Tongue (tissue), 3 donors: ENCODE measurements at places on chromosomes 7 and 10. TPM values are rescaled to one million over a fixed set of nuclear protein-coding genes. Genes with fewer than 3 reads are reported as not detected.

GPRIN2 gene
- total RNA-seq: 1.3 TPM

INHBA gene
- 5.5 TPM for total RNA-seq

TMEM273 gene
- 8.7 TPM for total RNA-seq

NKX2-3 gene
- 6.2 TPM for total RNA-seq

NPFFR1 gene
- total RNA-seq: not detected

OGA gene
- total RNA-seq: 191 TPM

ADARB2 gene
- total RNA-seq: 0.10 TPM

ZYX gene
- total RNA-seq: 33.7 TPM

AOC1 gene
- not detected for total RNA-seq

ACHE gene
- 112 TPM for total RNA-seq

LRGUK gene
- 1.6 TPM for total RNA-seq

OR9A2 gene
- total RNA-seq: 0.41 TPM

AMPH gene
- total RNA-seq: 10.7 TPM

DNA sequence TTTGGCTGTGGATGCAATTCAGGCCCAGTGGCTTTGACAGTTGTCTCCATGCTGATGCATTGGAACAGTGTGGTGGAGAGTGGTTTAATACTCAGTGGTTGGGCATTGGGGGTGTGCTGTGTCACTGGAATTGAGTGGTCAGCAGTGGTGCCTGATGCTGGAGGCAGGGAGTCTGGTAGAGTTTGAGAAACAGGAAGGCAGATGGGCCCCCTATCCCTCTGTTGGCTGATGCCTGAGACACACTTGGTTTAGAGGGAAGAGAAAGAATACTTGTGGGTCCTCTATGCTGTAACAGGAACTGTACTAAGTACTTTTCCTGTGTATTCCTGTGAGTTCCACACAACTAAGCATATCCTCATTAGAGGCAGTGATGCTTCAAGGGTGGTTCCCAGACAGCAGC is 55.4 kb downstream of the EEPD1 start:
- peak; percentile 23 for DNase-seq

DNA sequence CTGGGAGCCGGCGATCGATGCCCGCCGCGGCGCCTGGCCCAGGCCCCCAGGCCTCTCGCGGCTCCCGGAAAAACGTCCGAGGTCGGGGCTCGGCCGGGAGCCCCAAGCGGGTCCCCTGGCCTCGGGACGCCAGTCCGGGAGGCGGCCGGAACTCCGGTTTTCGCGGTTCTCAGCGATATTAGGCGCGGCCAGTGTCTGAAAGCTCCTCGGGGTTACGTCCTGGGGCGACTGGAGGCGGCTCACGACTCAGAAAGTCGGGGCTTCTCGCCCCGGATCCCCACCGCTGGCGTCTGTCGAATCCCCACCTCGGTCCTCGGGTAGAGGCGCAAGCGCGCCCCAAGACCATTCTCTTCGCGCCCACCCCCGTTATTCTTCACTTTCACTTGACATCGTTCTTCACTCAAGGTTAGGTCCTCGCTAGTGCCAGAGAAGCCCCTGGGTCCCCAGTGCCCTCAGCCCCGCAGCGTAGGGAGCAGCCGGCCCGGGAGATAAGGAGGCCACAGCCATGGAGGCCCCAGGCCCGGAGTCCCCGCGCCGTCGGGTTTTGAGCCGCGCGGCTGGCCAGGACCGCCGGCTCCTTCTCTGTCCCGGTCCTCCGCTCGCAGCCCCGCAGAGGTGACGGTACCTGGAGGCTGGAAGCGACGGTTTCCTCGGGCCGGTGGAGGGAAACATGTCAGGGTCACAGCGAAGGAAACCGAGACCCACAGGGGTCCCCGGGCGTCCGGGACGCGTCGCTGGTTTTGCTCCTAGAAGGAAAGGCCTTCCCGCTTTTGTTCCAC is 35.2 kb upstream of the EBLN1 start:
- peak; percentile 55 for DNase-seq

GRCh38 chr7:84152995-84153394 is 41.6 kb downstream of the SEMA3A start:
- no peak for DNase-seq

GRCh38 chr7:140249036-140249806 is 72.4 kb upstream of the KDM7A start:
- DNase-seq: no peak

GRCh38 chr10:14926722-14927416 is 27.0 kb downstream of the DCLRE1C start:
- no peak for DNase-seq

DNA sequence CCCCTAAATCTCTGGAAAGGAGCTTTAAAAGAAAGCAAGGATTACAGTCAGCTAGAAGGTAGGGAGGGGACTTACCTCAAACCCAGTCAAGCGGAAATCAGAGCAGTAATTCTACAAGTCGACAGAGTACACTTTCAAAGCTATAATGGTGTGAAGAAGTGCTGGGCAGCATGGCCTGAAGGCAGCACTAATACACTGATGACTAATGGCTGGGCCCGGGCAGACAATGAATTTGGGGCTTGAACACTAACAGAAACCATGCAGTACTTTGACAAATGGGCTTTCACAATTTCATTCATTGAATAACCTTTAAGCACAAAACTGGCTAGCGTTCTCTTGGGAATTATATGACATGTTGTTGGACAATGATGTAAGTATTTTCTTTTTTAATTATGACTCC is 4.7 kb downstream of the GLI3 start:
- peak; percentile 40 for DNase-seq

DNA sequence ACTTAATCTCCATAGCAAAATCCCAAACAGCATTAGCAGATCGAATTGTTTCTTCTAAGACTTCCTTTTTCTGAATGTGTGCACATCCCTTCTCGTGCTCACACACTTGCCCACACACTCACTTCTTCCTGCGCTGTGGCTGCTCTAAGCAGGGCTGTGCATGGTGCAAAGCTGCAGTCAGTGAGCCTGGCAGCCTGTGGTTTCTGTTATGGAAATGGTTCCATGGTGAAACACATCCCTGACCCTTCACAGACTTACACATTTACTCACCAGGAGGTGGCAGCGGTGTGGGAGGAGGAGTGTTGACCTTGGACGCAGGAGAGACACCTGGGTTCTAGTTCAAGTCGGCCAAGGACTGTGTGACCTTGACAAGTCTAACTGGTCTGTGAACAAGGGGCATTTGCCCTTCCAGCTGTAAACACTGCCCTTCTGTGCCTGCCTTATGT is 24.9 kb downstream of the MTURN start:
- DNase-seq: no peak

DNA sequence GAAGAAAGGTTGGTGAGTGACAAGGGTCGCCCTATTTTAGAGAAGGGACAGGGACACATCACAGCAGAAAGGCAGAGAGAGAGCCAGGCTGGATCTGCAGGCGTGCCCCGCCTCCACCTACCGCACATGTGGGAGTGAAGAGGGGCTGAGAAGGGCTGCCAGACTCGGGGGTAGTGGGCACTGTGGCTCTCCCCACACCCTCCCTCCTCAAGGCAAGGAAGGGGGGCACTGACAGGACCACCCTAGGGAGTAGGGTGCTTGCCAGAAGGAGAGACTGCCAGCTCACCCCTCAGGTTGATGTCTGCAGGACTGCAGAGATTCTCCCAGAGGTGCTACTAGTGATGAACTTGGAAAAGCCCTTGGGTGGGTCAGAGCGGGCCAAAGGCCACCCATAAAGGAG is 62.8 kb upstream of the ZRANB1 start:
- DNase-seq: no peak

DNA sequence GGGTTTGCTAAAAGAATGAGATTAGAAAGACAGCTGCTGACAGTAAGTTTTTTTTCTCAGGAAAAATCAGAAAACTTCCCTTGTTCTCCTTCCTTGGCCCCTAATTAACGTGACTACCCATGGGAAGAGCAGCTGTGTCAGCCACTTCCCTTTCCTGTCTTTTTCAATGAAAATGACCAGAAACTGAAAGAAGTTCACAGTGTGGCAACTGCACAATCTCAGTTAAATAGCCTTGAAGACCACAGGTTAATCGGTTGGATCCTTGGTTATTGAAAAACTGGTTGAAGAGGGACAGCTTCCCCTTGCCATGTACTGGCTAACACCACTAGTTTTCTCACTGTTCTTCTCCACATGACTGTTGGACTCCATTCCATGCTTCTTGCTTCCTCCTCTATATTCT is 148.8 kb upstream of the AGR3 start:
- DNase-seq: no peak

GRCh38 chr10:23379686-23380085 is 35.1 kb upstream of the C10orf67 start:
- no peak for DNase-seq

DNA sequence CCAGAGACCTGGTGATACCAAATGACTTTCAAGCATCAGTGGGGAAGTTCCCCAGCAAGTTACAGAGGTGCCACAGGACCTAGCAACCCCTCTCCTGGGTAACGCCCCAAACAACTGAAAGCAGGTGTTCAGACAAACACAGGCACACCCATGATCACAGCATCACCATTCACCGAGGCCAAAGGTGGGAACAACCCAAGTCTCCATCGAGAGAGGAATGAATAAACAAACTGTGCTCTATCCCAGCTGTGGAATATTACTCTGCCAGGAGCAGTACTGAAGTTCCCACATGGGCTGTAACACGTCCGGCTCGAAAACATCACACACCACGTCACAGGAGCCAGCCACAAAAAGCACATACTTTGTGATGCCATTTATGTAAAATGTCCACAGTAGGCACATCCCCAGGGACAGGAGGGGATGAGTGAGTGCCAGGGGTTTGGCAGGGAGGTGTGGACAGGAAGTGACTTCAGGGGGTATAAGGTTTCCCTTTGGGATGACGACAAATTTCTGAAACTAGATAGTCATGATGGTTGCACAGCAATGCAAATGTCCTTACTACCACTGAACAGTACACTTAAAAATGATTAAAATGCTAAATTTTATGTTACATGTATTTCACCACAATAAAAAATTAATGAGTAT is 222.8 kb downstream of the TNS3 start:
- DNase-seq: no peak

- no peak for DNase-seq
These were observed 5.1 kb downstream of the PNLIPRP2 start for GRCh38 chr10:116625845-116626244.

DNA sequence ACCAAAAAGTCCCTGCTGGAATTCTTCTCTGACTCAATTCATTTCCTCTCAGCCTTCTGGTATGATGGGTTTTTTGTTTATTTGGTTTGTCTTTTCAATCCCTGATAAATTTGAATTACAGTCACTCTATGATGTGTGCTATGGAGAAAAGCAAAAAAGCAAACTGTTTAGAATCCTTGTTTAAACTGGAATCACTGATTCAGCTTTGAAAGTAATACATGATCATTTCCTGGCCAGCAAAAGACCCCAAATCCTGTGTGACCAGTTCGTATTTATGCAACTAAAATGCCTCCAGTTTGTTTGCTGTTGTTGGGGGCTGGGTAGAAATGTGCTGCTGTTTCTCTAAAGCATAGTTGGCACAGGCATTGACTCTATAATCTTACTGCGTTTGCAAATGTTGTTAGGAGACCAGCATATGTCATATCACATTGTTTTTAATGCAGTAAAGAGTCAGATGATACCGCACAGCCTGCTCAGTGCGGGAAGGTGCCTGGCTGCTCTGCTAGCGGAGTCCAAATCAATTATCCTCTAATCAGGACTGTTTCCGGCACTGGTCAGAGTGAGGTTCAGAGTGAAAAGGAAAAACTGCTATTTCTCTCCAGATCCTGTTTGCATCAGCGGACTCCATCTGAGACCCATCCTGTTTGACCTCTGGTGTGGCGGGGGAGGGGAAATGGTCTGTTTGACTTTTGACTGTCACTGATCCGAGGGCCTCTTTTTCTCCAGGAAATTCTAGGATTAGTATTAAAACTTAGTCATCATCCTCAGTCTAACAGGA is 40.6 kb upstream of the ADD3 start:
- peak; percentile 73 for DNase-seq

GRCh38 chr7:14999331-14999730 is 96.8 kb upstream of the DGKB start:
- DNase-seq: no peak

- DNase-seq: no peak
These were observed 2.9 kb upstream of the RABGEF1 start for GRCh38 chr7:66737667-66738066.

GRCh38 chr10:124152139-124153022 is 59.0 kb upstream of the CHST15 start:
- peak; percentile 49 for DNase-seq

DNA sequence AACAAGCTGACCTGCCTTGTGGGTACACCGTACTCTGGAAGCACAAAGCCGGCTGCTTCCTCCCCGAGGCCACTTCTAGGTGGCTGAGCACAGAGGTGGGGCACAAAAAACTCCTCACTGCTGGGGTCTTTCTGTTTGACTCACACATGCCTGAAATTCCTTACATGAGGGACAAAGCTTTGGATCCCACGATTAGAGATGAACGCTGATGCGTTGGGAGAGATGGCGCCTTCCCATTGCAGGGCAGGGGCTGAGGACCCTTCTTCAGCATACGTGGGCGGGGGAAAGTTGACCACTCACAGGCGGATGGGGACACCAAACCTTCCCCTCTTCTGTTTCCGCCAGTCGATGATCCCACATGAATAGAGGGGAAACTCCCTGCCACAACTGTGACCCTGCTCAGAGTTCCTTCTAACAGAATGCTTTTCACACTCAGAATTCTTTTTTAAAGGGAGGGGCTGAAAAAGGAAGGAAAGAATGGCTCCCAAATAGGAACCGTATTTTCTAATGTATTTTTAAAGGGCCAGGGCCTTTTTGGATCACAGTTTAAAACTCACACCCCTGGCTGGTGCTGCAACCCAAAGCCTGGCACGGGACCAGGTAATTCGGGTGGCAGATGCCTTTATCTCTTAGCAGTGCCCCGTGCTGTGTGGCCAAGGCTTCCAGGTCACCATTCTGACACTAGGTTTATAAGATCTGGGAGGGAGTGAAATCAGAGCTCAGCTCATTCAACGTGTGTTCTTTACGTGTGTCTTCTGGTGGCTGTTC is 134.0 kb downstream of the PRKAG2 start:
- no peak for DNase-seq

DNA sequence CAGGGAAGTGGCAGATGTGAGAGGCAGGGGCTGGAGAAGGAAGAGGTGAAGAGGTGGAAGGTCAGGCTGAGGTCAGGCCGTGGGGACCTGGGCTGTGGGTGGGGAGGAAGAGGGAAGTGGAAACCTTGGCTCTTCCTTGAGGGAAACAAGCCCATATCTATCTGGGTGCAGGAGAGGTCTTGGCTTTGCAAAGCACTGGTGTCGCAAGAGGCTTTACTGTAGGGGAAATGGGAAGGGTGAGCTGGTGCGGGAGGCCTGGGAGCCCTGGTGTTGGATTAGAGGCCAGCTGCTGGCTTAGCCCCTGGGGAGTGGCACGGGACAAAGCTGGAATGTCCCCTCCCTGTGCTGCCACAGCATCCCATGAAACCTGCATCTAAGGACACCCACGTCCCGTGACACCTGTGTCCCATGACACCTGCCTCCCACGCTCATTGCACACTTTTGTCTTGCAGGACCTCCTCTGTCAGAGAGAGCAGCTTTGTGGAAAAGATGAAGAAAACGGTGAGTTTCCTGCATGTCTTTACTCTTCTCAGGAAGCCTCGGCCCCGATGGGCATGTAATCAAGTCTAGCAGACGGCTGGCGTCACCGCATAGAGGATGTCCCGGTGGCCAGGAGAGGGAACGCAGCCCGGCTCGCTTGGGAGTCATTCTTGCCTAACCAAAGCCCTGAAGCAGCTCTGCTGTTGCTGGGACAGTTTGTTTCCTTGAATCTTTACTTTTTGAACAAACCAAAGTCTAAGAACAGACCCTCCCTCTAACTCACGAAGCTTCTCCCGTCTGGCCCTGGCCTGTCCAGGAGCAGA is 22.2 kb downstream of the TMEM120A start:
- DNase-seq: no peak
